ENCODE measurements at places on chromosomes 7 and 10. TPM values are rescaled to one million over a fixed set of nuclear protein-coding genes. Genes with fewer than 3 reads are reported as not detected.
A peak's percentile ranks its signal among the peaks of the same experiment; 100 is the strongest.

DNA sequence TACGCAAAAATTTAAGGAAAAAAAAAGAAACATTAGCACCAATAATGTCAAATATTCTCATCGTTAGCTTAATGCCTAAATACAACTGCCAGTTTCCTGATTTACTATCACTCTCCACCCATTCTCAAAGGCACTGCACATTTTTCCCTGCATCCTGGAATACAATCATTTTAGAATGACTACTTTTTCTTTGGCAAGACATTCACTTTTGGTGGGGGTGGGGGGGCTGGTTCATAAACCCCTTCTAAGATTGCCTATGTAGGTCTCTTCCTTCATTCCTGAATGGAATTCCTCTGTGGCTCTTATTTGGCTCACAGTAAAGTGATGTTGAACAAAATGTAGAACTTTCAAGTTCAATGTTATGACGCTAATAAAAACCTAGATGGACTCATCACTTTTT, 74.3 kb downstream of the RNLS start:
- DNase-seq: no peak

DNA sequence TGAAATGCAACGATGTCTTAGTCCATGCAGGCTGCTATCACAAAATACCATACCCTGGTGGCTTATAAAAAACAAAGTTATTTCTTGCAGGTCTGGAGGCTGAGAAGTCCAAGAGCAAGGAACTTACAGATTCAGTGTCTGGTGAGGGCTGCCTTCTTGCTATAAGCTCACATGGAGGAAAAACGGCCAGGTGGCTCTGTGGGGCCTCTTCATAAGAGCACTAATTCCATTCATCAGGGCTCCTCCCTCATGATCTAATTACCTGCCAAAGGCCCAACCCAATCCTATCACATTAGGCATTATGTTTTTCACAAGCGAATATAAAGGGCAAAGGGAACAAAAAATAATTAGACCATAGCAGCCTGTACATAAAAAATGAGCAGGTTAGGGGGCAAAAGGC, 35.4 kb downstream of the PAPSS2 start:
- DNase-seq: no peak

- DNase-seq: no peak
Measured at GRCh38 chr10:5467634-5468255, 31.6 kb downstream of the CALML5 start.

DNA sequence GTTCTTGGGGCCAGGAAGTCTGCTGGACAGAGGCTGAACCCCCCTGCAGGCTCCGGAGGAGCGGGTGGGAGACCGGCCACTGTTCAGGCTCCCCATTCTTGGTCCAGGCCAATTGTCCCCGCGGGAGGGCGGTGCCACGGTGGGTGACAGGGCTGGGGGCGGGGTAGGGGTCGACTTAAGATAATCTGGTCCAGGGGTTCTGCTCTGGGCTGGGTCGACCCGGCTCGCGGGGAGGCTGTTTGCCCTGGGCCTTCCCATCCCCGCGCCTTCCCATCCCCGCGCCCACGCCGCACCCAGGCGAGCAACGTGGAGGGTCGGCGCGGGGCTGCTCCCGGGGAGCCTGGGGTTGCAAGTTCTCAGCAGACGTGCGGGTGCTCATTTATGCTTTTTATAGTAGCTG, 7.3 kb upstream of the GLRX3 start:
- DNase-seq: no peak

DNA sequence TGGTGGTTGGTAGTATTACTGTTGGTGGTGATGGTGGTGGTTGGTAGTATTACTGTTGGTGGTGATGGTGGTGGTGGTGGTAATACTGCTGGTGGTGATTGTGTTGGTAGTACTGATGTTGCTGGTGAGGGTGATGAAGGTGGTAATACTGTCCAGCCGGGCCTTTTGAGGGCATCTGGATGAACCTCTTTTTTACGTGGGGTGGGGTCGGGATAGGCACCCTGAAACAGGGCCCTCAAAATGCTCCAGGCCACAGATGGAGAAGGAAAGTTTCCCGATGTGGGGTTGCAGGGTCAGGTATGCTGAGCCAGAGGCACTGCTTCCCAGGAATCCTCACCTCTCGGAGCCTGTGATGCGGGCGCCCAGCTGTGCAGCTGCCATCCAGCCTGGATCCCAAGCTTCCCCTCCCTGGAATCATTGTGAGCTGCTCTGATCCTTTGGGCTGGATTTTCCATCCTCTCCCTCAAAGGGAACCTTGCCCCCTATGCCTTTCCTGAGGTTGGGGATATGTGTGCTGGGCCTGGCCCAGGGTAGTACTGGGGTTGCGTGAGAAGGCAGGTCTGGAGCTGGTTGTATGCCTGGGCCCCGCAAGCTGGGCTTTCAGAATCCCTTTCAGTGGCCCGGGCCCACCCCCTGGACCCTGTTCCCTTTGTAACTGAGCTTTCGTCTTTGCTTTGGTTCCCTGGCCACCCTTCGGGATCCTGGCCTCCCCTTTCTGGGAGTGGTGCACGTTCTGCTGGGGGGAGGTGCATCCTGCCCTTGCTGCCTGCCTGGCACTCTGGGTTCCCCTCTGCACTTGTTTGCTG, 43.3 kb downstream of the DOCK1 start:
- DNase-seq: no peak

- peak; percentile 30 for DNase-seq
Measured at GRCh38 chr10:117391436-117392205, 16.4 kb upstream of the PDZD8 start.

- DNase-seq: no peak
Measured at GRCh38 chr7:3000566-3000965, 43.1 kb downstream of the CARD11 start.

DNA sequence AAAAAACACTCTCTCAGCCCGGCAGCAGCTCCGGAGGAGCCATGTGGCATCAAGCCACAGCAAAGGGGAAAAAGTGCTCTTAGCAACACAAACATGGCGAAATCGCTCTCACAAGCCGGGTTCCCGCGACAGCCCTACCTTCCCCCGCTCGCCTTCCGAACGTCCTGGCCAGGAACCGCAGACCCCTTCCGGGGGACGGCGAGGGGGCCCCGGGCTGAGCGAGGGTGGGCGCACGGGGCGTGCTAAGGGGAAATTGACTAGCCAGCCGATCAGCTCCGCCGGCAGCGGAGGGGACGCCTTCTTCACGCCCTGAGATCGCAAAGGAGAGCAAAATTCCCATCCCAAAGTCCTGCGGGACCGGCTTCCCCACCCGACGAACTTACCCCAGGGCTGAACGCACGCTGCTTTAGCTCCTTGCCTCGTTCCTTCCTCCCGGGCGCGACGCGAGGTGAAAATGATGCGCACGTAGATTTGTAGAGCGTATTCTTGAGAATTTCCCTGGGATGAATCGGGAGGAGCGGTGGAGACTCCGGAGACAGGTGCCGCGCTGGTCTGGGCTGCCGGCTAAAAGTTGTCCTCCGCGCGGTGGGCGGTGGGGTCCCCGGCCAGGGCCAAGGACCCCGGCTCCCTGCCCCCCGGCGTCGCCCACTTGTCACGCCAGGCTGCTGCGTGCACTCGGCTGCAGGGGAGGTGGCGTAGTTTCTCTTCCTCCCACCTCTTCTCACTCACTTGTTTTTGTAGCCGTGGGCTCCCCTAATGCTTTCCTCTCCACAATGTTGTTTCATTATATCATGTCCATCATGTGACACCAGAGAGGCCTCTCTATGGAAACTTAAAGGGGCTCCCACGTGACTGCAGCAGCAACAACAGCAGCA, 220.1 kb upstream of the MKLN1 start:
- peak; percentile 83 for DNase-seq

- DNase-seq: no peak
Measured at GRCh38 chr10:72011976-72012512, 47.8 kb downstream of the CHST3 start.

GRCh38 chr7:1536455-1536742, 5.9 kb downstream of the MAFK start:
- no peak for DNase-seq

Gene ELOVL3
- 0.28 TPM for total RNA-seq

Gene AGAP5
- total RNA-seq: 1.8 TPM

Gene MSANTD7
- 16.0 TPM for total RNA-seq

Gene PCGF5
- 18.1 TPM for total RNA-seq

Gene ACTL6B
- not detected for total RNA-seq

Gene ZNF33B
- total RNA-seq: 5.0 TPM

Gene MYPN
- 12.5 TPM for total RNA-seq

Gene GOT1
- 46.1 TPM for total RNA-seq

Gene CTAGE15
- not detected for total RNA-seq

All from IMR-90 (cell line).